Right kidney (tissue), 9 donors: ENCODE measurements at places on chromosomes 2 and 18.
A peak's percentile ranks its signal among the peaks of the same experiment; 100 is the strongest.

GRCh38 chr2:72917877-72918553 is 696 bp downstream of the EMX1 start:
- DNase-seq = peak; percentile 82

- peak; percentile 74 for DNase-seq
Measured at GRCh38 chr2:9950521-9951271, 797 bp upstream of the GRHL1 start.

DNA sequence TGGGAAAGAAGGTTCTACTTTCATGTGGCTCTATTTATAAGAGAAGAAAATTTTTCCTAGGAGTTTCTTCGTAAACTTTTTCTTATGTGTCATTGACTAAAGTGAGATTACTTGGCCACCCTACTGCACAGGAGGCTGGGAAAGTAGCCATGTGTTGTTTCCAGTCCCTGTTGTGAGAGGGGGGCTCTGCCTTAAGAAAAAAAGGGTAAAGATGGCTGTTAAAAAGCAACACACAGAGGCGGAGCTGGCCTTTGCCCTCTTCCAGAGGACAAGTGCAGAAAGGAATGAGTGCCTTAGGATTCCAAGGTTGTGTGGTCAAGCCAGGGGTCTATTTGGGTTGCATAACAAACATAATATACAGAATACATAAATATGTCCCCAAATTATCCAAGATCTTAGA is 230.0 kb upstream of the CXCR4 start:
- DNase-seq = no peak

GRCh38 chr2:164662066-164662465 is 40.8 kb upstream of the GRB14 start:
- DNase-seq = no peak

DNA sequence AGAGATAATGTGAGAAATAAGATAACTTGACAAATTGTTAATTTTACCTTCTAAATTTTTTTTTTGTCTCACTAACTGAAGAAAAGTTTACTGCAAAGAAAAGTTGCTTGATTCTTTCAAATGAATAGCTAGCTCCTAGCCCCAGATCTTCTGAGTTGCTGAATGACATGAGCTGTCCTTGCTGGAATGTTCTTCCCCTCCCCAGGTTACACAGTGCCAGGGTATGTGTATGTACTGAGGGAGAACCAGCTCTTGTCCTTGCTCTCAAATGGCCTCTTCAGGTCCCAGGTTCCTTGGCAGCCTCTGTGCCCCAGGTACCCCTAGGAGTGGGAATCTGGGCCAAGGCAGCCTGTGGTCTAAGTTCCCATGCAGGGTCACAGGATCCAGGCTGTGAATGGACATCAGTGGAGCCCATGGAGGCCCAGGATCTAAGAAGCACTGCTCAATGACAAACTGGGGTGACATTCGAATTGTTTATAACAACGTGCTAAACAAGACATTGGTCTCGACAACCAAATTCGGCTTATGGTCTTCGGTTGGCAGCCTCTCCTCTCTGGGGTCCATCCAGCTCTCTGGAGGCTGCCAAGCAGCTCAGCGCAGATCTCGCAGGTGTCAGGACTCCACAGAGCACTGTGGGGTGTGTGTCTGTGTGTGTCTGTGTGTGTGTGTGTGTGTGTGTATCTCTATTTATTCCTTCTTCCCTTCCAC is 17.1 kb upstream of the INO80C start:
- DNase-seq = no peak

DNA sequence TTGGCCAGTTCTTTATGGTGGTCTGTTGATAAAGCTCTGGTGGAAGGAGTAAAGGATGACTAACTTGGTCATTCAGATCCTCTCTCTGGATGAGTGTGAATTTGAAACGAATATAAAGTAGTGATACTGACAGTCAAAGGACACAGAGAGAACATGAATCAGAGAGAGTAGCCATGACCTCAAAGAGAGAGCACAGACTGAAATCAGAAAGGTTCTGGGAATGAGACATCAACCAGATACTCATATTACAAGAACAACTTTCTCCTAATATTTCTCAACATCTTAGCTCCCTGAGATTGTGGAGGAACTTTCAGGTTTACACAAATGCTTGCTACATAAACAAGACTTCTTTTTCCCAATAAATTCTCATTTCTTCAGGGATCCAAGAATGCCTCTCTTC is 849.1 kb upstream of the CHAC2 start:
- no peak for DNase-seq
